ENCODE measurements at places on chromosomes 7 and 10. TPM values are rescaled to one million over a fixed set of nuclear protein-coding genes. Genes with fewer than 3 reads are reported as not detected.

GRCh38 chr10:26807532-26807931, 53.2 kb downstream of the ABI1 start:
- no peak overlapping the region for H3K27ac ChIP-seq
- no peak for DNase-seq
- no peak overlapping the region for H3K4me3 ChIP-seq
- H3K27me3 ChIP-seq, result no peaks in the 10 kb centered on the region

DNA sequence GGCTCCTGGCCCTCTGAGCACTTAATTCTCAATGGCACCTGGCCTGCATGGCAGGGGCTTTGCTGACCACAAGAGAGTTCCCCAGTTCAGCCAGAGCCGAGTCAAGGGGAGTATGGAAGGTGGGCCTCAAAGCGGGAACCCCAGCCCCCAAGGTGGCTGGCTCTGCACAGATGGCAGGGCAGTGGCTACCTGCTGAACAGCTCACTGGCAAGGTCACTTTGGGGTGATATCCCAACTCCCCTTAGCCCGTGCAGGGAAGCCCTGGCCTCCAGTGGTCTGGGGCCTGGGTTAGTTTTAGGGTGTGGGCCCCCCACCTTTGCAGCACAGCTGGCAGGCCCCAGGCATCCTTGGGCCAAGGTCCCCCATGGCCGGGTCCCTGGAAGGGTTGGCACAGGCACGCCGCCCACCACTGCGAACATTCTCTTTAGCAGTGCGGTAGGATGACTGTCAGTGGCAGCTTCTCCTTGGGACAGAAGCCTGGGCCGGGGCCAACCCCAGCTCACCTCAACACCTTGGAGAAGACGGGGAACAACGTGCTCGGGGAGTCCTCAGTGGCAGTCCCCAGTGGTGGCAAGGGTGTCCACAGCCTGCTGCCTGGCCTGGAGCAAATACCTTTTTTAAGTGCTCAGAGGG, 36.8 kb downstream of the PPIF start:
- peaks cover 3% of the 10 kb centered on the region for H3K4me1 ChIP-seq
- H3K36me3 ChIP-seq, result no peaks in the 10 kb centered on the region
- no peak for DNase-seq
- H3K27ac ChIP-seq, result no peak overlapping the region
- H3K27me3 ChIP-seq, result no peaks in the 10 kb centered on the region

- no peak overlapping the region for H3K27ac ChIP-seq
- DNase-seq, result no peak
- H3K4me3 ChIP-seq, result no peak overlapping the region
- no peaks in the 10 kb centered on the region for H3K27me3 ChIP-seq
These were observed 47.0 kb downstream of the CDH23 start for GRCh38 chr10:71443676-71444075.

- DNase-seq, result no peak
- no peaks in the 10 kb centered on the region for H3K36me3 ChIP-seq
- no peak overlapping the region for H3K27ac ChIP-seq
- H3K27me3 ChIP-seq, result peaks cover 5% of the 10 kb centered on the region
These were observed 17.1 kb upstream of the SCIN start for GRCh38 chr7:12553416-12553815.

Gene SUFU
- total RNA-seq, result 11.1 TPM

DNA sequence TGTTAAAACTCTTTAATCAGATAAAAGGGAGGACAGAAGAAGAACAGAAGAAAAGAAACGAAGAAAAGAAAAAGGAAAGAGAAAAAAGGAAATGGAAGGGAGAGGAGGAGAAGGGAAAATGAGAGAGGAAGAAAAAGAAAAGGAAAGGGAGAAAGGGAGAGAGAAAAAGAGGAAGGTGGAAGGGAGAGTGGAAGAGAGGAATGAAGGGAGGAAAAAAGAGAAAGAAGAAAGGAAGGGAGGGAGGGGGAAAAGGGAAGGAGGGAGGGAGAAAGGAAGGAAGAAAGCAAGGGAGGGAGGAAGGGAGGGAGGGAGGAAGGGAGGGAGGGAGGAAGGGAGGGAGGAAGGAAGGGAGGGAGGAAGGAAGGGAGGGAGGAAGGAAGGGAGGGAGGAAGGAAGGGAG, 305.7 kb downstream of the CALN1 start:
- H3K36me3 ChIP-seq, result no peaks in the 10 kb centered on the region
- DNase-seq, result no peak
- H3K4me1 ChIP-seq, result no peaks in the 10 kb centered on the region
- no peak overlapping the region for H3K27ac ChIP-seq
- no peak overlapping the region for H3K4me3 ChIP-seq

Gene PITX3
- total RNA-seq, result 0.30 TPM

DNA sequence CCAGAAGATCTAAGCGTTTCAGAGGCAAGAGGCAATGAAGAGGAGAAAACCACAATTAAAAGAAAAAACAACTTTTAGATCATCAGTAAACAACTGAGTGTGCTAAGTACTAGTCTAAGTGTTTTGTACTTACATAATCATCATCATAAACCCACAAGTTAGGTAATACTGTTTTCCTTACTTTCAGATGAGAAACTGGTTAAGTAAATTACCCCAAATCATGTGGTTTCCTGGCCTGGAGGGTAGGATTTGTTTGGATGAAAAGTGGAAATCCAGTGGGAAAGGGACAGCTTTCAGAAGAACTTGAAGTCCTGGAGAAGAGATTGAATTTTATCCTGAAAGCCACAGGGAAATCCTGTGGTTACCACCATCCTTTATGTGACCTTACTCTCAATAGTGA, 463.3 kb downstream of the LRMDA start:
- no peaks in the 10 kb centered on the region for H3K4me1 ChIP-seq
- H3K27me3 ChIP-seq, result no peaks in the 10 kb centered on the region
- H3K27ac ChIP-seq, result no peak overlapping the region
- no peak overlapping the region for H3K4me3 ChIP-seq
